T-helper 17 cell (primary cell): ENCODE measurements at places on chromosomes 12 and 14. TPM values are rescaled to one million over a fixed set of nuclear protein-coding genes. Genes with fewer than 3 reads are reported as not detected.

DAO gene
- total RNA-seq: not detected

DBX2 gene
- total RNA-seq: not detected

PRH2 gene
- total RNA-seq: not detected

PDZRN4 gene
- not detected for total RNA-seq

MMP19 gene
- total RNA-seq: not detected

TAS2R19 gene
- 1.4 TPM for total RNA-seq

PLEKHD1 gene
- total RNA-seq: 0.99 TPM

RHOJ gene
- not detected for total RNA-seq

NINJ2 gene
- total RNA-seq: 6.1 TPM

ADAM20 gene
- total RNA-seq: 0.16 TPM

ATL1 gene
- 5.2 TPM for total RNA-seq

GUCY2C gene
- total RNA-seq: not detected

ADAMTS20 gene
- not detected for total RNA-seq

ANO2 gene
- total RNA-seq: not detected

SLC17A8 gene
- not detected for total RNA-seq

TAS2R9 gene
- total RNA-seq: not detected

LRRK2 gene
- total RNA-seq: 2.5 TPM

C12orf50 gene
- total RNA-seq: 0.08 TPM

CMA1 gene
- not detected for total RNA-seq

NOVA1 gene
- not detected for total RNA-seq

DTX1 gene
- 27.7 TPM for total RNA-seq

PTPN21 gene
- total RNA-seq: not detected

PCNX1 gene
- 140 TPM for total RNA-seq

SLCO1B1 gene
- not detected for total RNA-seq

STAB2 gene
- total RNA-seq: not detected

KRT72 gene
- 1.6 TPM for total RNA-seq

TTC9 gene
- total RNA-seq: 8.2 TPM

RDH12 gene
- total RNA-seq: not detected
